ENCODE measurements at places on chromosomes 2 and 18.

DNA sequence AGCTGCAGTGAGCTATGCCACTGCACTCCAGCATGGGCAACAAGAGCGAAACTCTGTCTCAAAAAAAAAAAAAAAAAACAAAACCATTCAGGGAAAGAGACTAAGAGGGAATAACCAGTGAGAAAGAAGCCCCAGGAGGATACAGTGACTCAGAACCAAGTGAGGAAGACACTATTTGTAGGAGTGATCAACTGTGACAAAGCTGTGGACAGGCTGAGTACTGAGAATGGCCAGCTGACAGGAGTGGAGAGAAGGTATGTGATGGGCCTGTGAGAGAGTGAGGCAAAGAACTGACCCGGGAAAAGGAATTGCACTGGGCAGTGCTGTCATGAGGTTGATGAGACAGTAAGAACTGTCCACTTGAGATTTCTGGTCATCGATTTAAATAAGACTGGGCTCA, 6.7 kb upstream of the LCT start:
- no peak for DNase-seq

DNA sequence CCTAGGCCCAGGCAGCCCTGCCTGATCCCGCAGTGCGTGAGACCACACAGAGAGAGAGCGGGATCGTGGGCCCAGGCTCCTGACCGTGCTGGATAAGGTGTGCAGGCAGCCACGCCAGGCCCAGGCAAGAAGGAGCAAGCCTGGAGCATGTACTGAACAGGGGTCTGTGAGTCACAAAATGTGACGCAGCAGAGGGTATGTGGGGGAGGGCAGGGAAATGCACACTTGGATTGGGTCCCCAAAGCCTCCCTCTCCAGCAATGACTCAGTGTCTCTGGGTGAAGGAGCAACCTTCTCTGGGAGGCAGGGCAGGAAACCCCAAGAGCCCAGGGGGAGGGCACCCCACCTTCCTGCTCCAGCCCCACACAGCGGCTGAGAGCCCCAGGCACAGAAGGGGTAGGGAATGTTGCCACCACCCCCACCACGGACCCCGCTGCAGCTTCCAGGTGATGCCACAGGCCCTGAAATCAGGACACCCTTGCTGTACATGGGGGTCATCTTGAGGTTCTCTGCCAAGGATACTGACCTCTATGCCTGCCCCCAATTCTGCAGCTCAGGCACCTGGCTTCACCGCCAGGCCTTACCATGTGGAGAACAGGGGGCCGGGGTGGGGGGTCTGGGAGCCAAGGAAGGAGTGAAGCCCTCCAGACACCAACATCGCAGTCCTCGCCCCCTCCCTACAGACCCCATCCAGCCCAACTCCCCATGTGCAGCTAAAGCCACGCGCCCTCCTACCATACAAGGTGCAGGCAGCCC, 1.3 kb upstream of the GPC1 start:
- no peak for DNase-seq

DNA sequence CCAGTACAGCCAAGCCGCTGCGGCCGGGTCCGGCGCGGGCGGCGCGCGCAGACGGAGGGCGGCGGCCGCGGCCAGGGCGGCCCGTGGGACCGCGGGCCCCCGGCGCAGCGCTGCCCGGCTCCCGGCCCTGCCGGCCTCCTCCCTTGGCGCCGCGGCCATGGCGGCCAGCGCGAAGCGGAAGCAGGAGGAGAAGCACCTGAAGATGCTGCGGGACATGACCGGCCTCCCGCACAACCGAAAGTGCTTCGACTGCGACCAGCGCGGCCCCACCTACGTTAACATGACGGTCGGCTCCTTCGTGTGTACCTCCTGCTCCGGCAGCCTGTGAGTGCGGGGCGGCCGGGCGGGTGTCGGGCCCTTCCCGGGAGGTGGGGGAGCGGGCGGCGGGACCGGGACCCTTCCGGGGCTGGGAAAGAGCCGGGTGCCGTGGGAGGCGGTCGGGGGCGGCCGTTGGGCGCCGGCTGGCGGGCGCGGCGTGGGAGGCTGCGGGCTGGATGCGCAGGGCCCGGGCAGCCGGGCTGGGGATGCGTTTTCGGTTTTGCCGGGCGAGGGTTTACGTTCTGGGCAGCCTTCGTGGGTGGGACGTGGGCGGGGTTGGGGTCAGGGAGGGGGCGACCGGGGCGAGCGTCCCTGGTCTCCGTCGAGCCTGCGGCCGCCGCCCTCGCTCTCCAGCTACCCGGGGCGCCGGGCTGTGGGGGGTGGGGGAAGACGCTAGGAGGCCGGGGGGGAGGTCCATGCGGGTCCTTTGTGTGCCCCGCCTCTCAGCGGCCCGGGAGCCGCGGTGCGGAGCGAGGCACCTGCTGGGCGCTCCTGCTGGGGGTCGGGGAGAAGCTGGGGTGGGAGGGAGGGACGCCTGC, 537 bp downstream of the AGFG1 start:
- DNase-seq = no peak

- DNase-seq = no peak
Observed at GRCh38 chr2:100039291-100039980, 103.0 kb downstream of the AFF3 start.

- no peak for DNase-seq
Observed at GRCh38 chr2:178506101-178506500, 25.8 kb downstream of the PLEKHA3 start.

Measured in cerebellum (tissue), 4 donors.